NCI-H1048 (cell line): ENCODE measurements at places on chromosomes 7 and 10.

- DNase-seq, result no peak
Observed at GRCh38 chr7:106318482-106318881, 33.7 kb upstream of the NAMPT start.

- no peak for DNase-seq
Observed at GRCh38 chr7:17580141-17580540, 281.7 kb downstream of the AHR start.

DNA sequence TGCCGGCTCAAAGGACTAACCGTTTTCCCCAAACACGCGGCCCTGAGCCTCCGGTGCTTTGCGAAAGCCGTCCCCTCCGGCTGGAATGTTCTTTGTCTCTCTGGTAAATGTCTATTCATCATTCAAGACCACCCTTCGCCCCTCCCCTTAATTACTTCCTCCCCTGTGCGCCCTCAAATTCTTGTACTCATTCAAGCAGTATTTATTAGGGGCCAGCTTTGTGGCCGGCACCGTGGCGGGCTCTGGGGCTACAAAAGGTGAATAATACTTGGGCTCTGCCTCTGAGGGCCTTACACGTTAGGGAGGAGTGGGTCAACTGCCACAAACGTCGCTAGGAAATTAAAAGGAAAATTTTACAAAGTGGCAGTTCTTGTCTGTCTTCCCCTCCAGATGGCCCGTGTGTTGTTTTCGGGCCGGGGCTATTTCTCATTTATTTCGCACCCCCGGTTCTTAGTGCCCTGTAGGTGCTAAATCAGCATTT lies 1.5 kb upstream of the MEST start:
- DNase-seq, result no peak

DNA sequence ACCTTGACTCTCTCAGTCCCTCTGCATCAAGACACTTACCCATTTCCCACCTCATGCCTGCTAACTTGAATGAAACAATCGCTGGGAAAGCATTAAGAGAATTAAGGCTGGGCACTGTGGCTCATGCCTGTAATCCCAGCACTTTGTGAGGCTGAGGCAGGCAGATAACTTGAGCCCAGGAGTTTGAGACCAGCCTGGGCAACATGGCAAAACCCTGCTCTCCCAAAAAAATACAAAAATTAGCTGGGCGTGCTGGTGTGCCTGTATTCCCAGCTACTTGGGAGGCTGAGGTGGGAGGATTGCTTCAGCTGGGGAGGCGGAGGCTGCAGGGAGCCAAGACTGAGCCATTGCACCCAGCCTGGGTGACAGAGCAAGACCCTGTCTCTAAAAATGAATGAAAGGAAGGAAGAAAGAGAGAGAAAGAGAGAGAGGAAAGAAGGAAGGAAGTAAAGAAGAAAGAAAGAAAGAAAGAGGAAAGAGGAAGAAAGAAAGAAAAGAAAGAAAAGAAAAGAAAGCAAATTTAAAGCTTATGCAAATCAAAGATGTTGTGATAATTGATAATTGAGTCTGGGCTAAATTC lies 646 bp downstream of the SERPINE1 start:
- DNase-seq, result no peak

GRCh38 chr7:29815181-29816105 lies 9.1 kb downstream of the WIPF3 start:
- no peak for DNase-seq
